Naive thymus-derived CD4-positive, alpha-beta T cell (primary cell): ENCODE measurements at places on chromosomes 13 and 19. TPM values are rescaled to one million over a fixed set of nuclear protein-coding genes. Genes with fewer than 3 reads are reported as not detected.

Gene POU2F2
- 2.2 TPM for polyA plus RNA-seq

Gene NKG7
- polyA plus RNA-seq: 9.8 TPM

Gene PLK5
- polyA plus RNA-seq: not detected

Gene YJEFN3
- 0.68 TPM for polyA plus RNA-seq

Gene PET100
- polyA plus RNA-seq: 158 TPM

Gene SLITRK5
- not detected for polyA plus RNA-seq

Gene CD79A
- polyA plus RNA-seq: 16.8 TPM
